GM12864 (cell line): ENCODE measurements at places on chromosomes 1 and 21.

DNA sequence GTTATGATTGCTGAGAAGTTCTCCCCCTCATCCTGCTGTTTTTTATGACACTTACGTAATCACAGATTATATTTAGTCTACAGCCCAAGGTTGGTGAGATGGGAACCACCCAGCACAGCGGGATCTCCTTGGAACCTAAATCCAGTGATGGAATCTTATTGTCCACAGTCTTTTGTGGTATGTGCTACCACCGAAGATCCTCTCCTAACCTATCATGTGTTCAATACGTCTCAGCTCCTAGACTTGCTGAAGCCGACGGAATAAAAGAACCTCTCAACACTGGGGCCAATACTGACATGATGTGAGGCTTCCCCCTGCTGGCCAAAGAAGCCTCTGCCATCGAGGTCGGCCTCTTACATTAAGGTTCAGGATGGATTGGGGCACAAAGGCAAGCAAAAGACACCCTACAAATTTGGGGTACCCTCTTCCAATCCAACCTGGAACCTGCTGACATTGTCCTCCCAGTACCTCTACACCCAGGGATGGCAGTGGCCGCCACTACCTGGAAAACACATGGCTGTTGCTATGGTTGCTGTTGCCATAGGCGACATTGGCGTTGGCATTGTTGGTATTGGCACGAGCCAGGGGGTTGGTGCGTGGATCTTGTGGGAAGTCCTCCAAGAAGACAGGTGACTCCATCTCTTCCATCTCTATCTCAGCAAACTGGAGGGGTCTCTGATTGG lies 19.4 kb upstream of the KIF21B start:
- no peak for DNase-seq

DNA sequence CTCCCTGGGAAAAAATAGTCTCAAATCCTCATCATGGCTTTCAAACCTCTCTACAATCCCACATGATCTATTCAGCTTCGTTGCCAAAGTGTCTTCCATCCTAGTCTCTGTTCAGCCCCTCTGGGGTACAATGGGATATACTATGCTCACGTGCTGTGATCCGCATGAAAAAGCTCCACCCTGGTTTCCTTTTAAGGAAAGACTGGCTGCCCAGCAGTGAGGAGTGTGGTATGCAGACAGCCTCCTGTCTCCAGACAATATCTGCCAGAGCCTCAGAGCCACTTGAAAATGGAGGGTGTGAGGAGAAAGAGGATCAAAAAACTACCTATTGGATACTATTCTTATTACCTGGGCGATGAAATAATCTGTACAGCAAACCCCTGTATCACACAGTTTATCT lies 194.5 kb downstream of the LHX8 start:
- DNase-seq, result no peak

GRCh38 chr21:35754583-35754982 lies 305.7 kb downstream of the SETD4 start:
- no peak for DNase-seq

DNA sequence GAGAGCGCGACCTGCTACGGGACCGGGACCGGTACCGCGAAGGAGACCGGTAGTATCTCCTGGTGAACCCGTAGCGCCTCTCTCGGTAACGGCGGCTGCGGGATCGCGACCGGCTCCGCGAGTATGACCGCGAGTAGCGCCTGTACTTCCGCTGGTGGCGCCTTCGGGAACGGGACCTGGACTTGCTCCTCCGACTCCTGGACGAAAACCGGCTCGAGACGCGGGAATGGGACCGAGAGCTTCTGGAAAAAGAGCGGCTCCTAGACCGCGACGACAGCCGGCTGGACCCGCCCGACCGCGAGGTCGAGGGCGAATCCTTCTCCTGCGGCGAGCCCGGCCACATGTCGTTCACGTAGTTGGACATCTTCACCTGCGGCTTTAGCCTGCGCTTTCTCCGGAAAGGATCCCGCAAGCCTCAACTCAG lies 642 bp downstream of the RSRP1 start:
- no peak for DNase-seq

GRCh38 chr1:211783266-211783665 lies 47.3 kb downstream of the LPGAT1 start:
- no peak for DNase-seq

DNA sequence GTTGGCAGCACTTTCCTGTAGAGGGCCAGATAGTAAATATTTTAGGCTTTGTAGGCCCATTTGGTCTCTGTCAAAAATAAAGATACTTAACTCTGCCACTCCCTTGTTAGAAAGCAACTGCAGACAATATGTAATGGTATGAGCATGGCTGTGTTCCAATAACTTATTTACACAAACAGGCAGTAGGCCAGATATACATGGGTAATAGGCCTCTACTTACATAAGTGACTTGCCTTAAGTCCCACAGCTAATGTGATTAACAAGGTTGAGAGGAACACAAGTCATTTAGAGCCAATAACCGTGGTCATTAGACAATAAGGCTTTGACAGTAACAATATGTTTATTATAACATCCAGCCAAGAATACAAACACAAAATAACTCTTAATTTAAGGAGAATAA lies 17.4 kb downstream of the CCT8 start:
- DNase-seq, result no peak

GRCh38 chr1:24694380-24694843 lies 50.8 kb upstream of the CLIC4 start:
- DNase-seq, result peak; percentile 54

DNA sequence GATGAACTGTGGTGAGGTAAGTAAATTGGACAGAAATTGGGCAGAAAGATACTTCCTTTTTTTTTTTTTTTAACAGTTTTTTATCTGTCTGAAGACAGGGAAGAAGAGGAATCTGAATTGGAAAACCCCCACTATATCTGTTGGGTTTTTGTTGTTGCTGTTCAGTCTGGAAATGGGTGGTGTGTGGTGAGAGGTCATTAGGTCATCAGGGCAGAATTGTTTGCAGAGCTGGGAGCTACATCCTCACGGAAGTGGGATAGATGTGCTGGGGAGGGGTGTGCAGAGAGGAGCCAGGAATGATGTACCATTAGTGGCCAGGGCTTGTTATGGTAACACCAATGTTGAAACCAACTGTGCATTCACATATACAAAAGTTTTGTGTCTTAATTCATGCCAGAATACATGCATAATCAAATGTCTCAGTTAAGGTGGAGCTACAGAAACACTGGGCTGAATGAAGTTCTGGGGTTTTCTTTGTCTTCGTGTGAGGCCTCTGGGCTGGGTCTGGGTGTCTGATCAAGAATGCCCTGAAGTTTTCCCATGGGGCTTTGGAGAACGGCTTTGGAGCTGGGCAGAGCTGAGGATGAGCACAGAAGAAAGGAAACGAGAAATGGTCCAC lies 12.4 kb downstream of the USP25 start:
- DNase-seq, result no peak
